Stimulated activated CD4-positive, alpha-beta T cell treated with anti-CD3 and anti-CD28 coated beads, Interleukin-12 subunit alpha, Interleukin-12 subunit beta, amount 100 ng/mL, for 48 hours (primary cell): ENCODE measurements at places on chromosomes 5 and 9.

GRCh38 chr5:125277494-125278154 is 531.2 kb upstream of the ZNF608 start:
- no peak for DNase-seq

- DNase-seq: no peak
Observed at GRCh38 chr5:150616506-150616905, 24.0 kb upstream of the SYNPO start.

DNA sequence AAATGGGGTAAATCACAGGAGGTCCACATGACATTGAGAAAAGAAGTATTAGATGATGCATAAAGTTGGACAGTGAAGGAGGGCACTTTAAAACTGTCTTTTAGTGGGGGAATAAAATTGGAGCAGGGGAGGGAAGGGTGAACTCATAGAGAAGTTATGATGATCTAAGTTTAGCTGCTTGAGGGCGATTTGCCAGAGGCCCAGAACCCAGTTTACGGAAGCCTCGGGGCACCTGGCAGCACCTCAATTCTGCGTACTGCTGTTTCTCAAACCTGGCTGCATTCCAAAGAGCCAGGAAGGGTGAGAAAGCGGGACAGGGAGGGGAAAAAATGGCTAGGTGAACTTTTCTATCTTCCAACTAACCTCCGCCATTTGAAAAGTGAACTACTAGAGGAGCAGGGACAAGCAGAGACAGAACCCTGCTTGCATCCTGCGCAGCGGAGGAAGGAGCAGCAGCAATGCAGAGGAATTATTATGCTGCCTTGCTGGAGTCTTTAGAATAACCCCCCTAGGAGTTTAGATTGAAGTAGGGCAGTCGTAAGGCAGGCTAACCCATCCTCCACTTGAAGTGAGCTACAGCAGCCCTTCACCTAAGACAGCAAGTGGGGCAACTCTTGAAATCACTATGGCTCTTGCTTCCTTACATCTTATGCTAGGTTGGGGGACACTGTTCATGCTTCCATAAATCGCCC is 316.8 kb downstream of the BRINP1 start:
- no peak for DNase-seq

DNA sequence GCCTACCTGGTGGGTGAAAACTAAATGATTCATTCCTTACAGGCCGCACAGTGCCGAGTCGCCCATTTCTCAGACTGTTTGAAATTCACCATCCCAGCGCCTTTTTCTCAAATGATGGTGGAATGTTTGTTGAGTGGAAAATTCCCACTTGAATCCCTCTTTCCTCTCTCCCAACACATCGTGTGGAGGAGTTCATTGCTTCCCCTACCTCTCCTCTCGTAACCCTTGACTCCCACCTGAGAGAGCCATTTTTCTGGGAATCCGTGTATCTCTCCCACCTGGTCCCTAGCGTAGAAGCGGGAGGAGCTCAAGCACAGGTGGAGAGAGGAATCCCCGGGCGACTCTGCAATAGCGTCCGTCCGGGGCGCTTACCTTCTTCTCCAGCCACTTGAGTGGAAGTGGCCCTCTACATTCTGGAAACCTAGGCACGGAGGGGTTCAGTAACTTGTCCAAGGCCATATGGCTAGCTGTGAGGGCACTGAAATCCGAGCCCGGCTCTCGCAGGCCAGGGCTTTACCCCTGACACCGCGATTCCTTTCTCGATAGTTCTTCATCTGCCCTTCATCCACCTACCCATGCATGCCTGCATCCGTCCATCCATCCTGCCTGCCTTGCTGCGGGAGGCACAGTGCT is 683 bp downstream of the OSMR start:
- no peak for DNase-seq

GRCh38 chr5:55502759-55503158 is 32.0 kb downstream of the PLPP1 start:
- DNase-seq: no peak
